Calu3 (cell line): ENCODE measurements at places on chromosomes 3 and 15. TPM values are rescaled to one million over a fixed set of nuclear protein-coding genes. Genes with fewer than 3 reads are reported as not detected.

- no peaks in the 10 kb centered on the region for H3K4me1 ChIP-seq
- DNase-seq = no peak
- no peaks in the 10 kb centered on the region for H3K36me3 ChIP-seq
- H3K27me3 ChIP-seq = peaks cover 92% of the 10 kb centered on the region
Observed at GRCh38 chr3:127131424-127132170, 61.3 kb upstream of the PRR23E start.

DNA sequence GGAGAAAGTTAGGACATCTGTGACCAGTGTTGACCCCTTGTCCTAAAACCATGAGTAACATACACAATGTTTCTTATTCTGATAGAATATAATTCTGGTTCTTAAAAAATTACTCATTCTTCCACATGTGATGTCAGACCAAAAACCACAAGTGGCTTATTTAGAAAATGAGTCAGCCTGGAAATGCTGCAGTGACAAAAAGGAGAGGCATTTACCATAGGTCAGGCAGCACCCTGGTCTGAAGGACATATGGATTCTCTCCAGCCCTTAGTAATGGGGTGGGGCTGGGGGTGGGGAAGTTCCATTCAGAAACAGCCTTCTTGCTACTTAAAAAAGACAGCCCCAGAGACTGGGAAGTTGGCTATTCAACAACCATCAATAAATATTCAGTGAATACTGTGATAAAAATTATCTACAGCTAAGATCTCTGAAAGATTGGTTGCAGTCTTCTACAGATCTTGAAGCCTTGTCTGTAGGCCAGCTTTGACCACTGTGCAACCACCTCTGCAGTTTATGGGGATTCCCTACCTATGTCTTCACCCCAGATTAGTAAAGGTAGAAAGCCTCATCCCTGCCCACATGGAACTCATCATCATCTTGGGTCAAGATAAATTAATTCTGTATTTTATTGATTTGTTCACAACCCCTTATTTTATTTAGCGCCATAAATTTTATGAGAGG, 34.9 kb upstream of the TIMP4 start:
- no peak overlapping the region for H3K4me3 ChIP-seq
- DNase-seq = peak; percentile 57
- no peaks in the 10 kb centered on the region for H3K36me3 ChIP-seq
- H3K27ac ChIP-seq = peak overlapping the region; percentile 79
- H3K27me3 ChIP-seq = no peaks in the 10 kb centered on the region

DNA sequence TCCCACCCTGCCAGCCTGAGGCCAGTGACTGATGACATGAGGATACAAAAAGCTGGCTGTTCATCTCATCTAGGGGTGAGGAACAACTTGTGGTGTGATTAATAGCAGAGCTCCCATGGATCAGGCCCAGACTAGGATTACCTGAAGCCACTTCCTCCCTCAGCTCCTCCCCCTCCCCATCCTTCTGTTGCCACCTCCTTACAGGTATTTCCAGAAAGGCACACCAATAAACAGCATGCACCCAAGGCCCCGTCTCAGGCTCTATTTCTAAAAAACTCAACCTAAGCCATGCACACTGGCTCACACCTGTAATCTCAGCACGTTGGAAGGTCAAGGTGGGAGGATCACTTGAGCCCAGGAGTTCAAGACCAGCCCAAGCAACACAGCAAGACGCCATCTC, 54.1 kb downstream of the SRGAP3 start:
- H3K27ac ChIP-seq = no peak overlapping the region
- H3K4me1 ChIP-seq = peaks cover 10% of the 10 kb centered on the region
- DNase-seq = no peak
- H3K4me3 ChIP-seq = no peak overlapping the region
- no peaks in the 10 kb centered on the region for H3K36me3 ChIP-seq
- H3K27me3 ChIP-seq = peaks cover 10% of the 10 kb centered on the region

DNA sequence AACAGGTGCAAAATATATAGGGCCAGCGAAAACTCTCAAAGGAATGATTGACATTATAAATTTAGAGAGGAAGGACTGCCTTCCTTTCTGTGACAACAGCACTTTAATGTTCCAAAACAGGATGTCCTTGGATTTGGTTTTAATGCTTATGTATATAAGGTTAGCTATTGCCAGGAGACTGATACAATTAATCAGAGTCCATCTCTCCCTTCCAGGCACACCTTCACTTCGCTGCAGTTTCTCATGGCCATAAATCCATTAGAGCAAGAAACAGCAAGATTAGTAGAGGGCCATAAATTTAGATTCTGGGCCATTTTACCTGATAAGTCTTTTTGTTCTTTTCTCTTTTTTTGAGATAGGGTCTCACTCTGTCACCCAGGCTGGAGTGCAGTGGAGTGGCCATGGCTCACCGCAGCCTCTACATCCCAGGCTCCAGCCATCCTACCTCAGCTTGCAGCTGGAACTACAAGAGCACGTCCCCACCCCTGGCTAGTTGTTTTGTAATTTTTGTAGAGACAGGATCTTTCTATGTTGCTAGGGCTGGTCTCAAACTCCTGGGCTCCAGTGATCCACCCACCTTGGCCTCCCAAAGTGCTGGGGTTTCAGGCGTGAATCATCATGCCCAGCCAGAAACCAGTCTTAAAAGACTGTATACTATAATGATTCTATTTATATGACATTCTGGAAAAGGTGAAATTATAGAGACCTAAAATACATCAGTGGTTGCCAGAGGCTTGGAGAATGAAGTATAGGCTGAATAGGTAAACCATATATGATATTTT, 15.7 kb upstream of the TFRC start:
- H3K27ac ChIP-seq = no peak overlapping the region
- no peak overlapping the region for H3K4me3 ChIP-seq
- no peaks in the 10 kb centered on the region for H3K4me1 ChIP-seq
- H3K36me3 ChIP-seq = no peaks in the 10 kb centered on the region
- no peak for DNase-seq

GRCh38 chr3:144011251-144011799, 39.7 kb downstream of the DIPK2A start:
- no peak overlapping the region for H3K4me3 ChIP-seq
- no peak for DNase-seq
- H3K27ac ChIP-seq = no peak overlapping the region
- no peaks in the 10 kb centered on the region for H3K36me3 ChIP-seq

GRCh38 chr15:25848325-25848724, 14.8 kb downstream of the ATP10A start:
- no peaks in the 10 kb centered on the region for H3K27me3 ChIP-seq
- DNase-seq = no peak
- H3K36me3 ChIP-seq = no peaks in the 10 kb centered on the region
- no peaks in the 10 kb centered on the region for H3K4me1 ChIP-seq
- no peak overlapping the region for H3K4me3 ChIP-seq

DNA sequence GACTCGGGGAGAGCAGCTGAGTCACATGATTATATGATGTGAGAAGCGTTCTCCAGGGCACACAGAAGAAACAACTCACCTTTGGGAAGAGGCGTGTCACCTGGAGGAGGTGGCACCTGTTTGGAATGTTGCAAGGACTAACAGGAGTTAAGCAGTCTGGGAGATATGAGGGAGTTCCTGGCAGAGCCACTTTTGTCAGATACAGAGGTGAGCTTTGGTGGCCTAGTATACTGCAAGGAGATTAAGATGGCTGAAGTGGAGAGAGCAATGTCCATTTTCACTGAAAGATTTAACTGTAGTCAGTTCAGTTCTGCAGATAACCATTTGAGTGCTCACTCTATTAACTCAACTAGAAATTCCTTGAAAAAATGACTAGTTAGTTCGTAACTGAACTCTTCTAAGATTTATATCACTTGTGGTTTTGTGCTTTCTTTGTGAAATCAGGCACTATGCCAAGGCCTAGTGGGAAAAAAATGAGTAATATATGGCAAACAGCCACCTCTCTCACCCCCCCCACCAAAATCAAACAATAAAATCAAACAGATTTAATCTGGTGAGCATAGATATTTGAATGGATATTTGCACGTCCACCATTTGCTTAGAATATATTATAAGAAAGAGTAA, 61.3 kb downstream of the CRYBG3 start:
- peaks cover 20% of the 10 kb centered on the region for H3K4me1 ChIP-seq
- no peaks in the 10 kb centered on the region for H3K36me3 ChIP-seq
- DNase-seq = peak; percentile 54
- peak overlapping the region; percentile 46 for H3K4me3 ChIP-seq
- H3K27ac ChIP-seq = peak overlapping the region; percentile 45

- peaks cover 89% of the 10 kb centered on the region for H3K27me3 ChIP-seq
- H3K36me3 ChIP-seq = peaks cover under 1% of the 10 kb centered on the region
- no peak overlapping the region for H3K27ac ChIP-seq
- H3K4me3 ChIP-seq = no peak overlapping the region
- H3K4me1 ChIP-seq = peaks cover 2% of the 10 kb centered on the region
- no peak for DNase-seq
Observed at GRCh38 chr15:77866186-77866585, 211.3 kb downstream of the TBC1D2B start.

GRCh38 chr3:107817076-107817475, 273.8 kb downstream of the CD47 start:
- peaks cover 9% of the 10 kb centered on the region for H3K4me1 ChIP-seq
- no peak overlapping the region for H3K27ac ChIP-seq
- DNase-seq = no peak
- H3K4me3 ChIP-seq = no peak overlapping the region
- H3K27me3 ChIP-seq = peaks cover 14% of the 10 kb centered on the region

PLCH1 gene
- total RNA-seq = 11.6 and 13.4 TPM in 2 replicates

CDHR4 gene
- total RNA-seq = not detected in 2 replicates

ROPN1 gene
- total RNA-seq = not detected in 2 replicates
